ENCODE measurements at places on chromosomes 1 and 21. TPM values are rescaled to one million over a fixed set of nuclear protein-coding genes. Genes with fewer than 3 reads are reported as not detected.
A peak's percentile ranks its signal among the peaks of the same experiment; 100 is the strongest.

DNA sequence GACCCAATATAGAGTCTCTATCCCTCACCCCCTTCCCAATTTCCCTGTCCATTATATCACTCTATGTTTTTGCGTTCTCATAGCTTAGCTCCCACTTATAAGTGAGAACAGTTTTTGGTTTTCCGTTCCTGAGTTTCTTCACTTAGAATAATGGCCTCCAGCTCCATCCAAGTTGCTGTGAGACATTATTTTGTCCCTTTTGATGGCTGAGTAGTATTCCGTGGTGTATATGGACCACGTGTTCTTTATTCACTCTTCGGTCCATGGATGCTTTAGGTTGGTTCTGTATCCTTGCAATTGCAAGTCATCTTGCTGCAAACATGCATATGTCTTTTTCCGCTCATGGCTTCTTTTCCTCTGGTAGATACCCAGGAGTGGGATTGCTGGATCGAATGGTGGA lies 54.3 kb downstream of the AGPAT3 start:
- H3K4me3 ChIP-seq, result no peak overlapping the region
- DNase-seq, result no peak
- H3K36me3 ChIP-seq, result no peaks in the 10 kb centered on the region
- no peaks in the 10 kb centered on the region for H3K27me3 ChIP-seq

DNA sequence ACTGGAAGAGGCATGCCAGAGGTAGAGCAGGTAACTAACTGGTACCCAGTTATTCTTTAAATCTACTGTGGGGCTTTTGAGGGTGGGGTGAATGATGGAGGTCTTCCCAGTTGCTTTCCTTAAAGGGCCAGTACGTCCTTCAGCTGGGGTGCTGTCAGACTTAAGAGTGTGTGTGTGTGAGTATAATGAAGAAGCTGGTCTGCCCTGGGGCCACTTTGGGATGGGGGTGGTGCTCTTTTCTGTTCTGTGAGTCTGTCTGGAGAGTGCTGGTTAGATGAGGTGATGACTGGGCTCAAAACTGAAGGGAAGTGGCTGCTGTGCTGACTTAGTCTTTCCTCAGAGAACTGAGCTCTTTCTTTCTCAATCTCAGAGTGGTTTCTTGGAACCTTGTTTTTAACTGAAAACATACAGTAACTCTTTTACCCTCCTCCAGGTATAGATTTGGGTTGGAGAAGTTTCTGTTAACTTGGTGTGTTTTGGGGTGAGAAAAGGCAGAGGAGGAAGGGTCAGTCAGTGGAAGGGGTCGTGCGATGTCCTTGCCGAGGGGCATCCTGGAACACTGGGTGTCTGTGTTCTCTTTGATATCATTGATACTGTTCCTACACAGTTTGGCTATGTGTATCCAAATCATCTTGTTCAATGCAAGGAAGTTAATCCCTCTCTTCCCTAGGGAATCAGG lies 746 bp downstream of the MACF1 start:
- H3K27me3 ChIP-seq, result no peaks in the 10 kb centered on the region
- peak overlapping the region; percentile 83 for H3K27ac ChIP-seq
- H3K4me3 ChIP-seq, result peak overlapping the region; percentile 41
- DNase-seq, result no peak
- no peaks in the 10 kb centered on the region for H3K36me3 ChIP-seq
- H3K4me1 ChIP-seq, result peaks cover 14% of the 10 kb centered on the region

The SH2D2A gene
- total RNA-seq, result 5.5 TPM

GRCh38 chr1:89890085-89890752 lies 69.4 kb downstream of the LRRC8D start:
- no peaks in the 10 kb centered on the region for H3K36me3 ChIP-seq
- H3K27me3 ChIP-seq, result no peaks in the 10 kb centered on the region
- no peak overlapping the region for H3K27ac ChIP-seq
- DNase-seq, result no peak

DNA sequence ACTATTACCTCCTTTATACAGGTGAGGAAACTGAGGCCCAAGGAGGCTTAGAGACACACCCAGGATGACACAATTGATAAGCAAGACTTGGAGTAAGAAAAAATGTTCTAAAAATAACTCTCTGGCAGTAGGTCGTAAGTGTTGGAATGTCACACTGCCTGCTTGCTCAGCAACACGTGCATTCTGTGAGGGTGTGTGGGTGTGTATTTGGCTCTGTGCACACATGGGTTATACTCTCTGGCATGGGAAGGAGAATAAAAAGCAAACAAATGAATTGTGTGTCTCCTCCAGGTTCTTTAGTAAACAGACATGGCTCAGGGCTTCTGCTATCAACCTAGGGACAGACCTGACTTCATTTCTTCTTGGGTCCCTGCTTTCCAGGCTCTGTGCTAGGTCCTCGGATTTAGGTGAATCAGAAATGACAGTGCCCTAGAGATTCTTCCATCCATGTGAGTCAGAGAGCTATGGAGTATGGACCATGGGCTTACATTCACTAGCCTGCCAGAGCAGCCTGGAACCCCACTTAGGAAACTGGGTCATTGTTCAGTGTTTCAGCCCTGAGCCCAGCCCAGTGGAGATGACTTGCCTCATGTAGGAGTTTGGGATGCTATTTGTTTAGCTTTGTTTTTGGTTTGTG lies 72.4 kb downstream of the ELAVL4 start:
- no peak overlapping the region for H3K27ac ChIP-seq
- H3K27me3 ChIP-seq, result no peaks in the 10 kb centered on the region
- H3K4me3 ChIP-seq, result no peak overlapping the region

DNA sequence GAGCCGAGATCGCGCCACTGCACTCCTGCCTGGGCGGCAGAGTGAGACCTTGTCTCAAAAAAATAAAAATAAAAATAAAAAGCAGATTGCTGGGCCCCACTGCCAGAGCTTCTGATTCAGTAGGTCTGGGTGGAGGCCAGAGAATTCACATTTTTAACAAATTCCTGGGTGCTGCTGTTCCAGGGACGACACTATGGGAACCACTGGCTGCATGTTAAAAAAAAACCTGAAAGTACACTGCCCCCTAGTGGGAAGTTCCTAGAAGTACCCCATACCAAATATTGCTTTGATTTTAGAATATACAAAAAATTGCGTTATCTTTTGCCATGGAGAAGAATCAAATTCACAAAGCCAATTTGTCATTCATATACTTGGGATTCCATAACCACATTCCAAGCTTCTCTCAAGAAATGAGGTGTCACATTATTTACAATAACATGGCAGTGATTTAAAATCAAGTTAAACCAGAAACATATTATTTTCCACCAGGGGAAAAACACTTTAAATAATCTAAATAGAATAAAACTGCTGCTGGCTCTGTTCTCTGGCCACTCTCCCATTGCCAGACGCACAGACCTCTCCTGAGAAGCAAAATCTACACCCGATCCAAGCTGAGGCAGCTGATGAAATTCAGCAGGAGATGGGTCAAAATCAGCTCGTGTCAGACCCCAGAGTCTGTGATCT lies 27.4 kb downstream of the SYF2 start:
- H3K36me3 ChIP-seq, result no peaks in the 10 kb centered on the region
- peaks cover 2% of the 10 kb centered on the region for H3K4me1 ChIP-seq
- no peak overlapping the region for H3K27ac ChIP-seq
- H3K27me3 ChIP-seq, result no peaks in the 10 kb centered on the region

GRCh38 chr1:199356561-199356960 lies 670.9 kb upstream of the NR5A2 start:
- DNase-seq, result no peak
- no peaks in the 10 kb centered on the region for H3K27me3 ChIP-seq
- no peak overlapping the region for H3K4me3 ChIP-seq
- no peak overlapping the region for H3K27ac ChIP-seq

The SH2D1B gene
- not detected for total RNA-seq

The SELENBP1 gene
- total RNA-seq, result 29.6 TPM

- H3K4me1 ChIP-seq, result no peaks in the 10 kb centered on the region
- H3K27ac ChIP-seq, result no peak overlapping the region
- no peak for DNase-seq
- H3K36me3 ChIP-seq, result peaks cover 48% of the 10 kb centered on the region
- no peaks in the 10 kb centered on the region for H3K27me3 ChIP-seq
Measured at GRCh38 chr1:32303997-32304622, 12.2 kb downstream of the HDAC1 start.

DNA sequence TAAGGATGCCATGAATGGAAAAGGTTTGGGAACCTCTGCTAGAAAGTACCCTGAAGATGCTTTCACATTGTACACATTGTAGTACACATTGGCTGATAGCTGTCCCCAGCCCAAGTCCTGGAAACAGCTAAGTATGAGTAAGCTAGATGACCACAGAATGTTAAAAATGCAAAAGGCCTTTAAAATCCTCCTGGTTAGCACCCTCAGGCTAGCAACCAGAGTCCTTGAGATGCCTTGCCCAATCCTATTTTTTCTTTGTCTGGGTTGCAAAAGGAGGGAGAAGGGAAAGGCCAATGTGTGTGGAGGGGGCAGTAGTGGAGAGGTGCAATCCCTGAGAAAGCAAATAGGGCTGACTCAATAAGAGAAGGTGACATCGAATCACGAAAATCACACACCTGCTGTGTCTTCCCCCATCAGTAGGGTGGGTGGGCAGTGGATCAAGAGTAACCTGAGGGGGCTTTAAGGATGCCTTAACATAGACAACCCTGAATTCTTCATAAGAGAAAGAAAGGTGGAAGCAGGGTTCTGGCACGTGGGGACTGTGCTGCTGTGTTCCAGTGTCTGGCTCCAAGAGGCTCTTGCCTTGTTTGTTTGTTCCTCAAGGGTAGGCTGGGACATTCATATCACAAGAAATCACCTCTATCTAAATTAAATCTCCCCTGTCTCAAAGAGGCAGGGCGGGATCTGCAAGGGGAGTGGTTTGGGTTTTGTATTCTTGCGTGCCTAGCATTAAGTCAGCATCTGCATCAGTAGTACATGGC lies 266.2 kb upstream of the PLXNA2 start:
- DNase-seq, result no peak
- H3K4me1 ChIP-seq, result peaks cover 6% of the 10 kb centered on the region
- no peaks in the 10 kb centered on the region for H3K27me3 ChIP-seq
- H3K4me3 ChIP-seq, result no peak overlapping the region
- H3K36me3 ChIP-seq, result no peaks in the 10 kb centered on the region

- peaks cover 6% of the 10 kb centered on the region for H3K36me3 ChIP-seq
- no peaks in the 10 kb centered on the region for H3K4me1 ChIP-seq
- DNase-seq, result peak; percentile 61
- H3K27me3 ChIP-seq, result peaks cover 50% of the 10 kb centered on the region
Measured at GRCh38 chr1:2526824-2527555, 594 bp upstream of the PANK4 start.

The ITLN2 gene
- 15.8 TPM for total RNA-seq

The OR4F16 gene
- not detected for total RNA-seq

The NGF gene
- total RNA-seq, result 0.26 TPM

DNA sequence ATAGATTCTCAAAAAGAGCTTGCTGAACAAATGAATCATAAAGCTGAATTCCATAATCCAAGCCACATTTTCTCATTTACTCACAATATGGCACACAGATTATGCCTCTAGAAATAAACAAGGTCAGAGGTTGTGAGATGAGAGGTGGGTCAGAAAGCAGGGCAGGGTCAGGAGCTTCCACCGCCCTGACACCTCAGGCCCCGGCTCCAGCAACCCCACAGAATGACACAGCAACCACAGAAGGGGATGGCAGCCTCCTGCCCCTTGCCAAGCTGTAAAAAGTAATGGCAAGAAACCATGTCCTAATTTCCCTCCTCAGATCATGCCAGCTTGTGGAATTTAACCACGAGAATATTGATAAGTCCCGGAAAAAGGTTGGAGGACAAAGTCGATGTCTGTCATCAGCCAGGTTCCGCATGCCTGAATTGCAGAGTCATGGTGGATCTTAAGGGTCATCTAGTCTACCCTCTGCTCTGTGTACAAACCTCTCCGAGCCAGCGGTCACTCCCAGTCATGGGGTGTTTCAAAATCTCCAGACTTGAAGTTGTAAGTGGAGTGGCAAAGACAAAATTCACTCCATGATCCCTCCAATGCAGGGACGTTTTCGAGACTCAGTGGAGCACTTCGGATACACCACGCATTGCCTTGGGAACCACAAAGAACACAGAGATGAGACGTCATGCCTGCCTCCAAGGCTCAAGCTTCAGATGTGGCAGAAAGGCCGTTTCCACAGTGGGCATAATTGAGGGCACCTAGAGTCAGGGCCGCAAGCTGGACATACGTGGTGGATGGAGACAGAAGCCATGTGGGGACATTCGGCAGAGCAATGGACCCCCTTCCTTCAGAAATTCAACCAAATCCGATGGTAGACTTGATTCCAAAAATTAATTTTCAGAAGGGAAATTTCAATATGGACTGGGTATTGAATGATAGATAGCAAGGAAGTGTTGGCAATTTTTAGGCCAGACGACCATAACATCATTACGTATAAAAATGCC lies 254.0 kb downstream of the TOMM20 start:
- H3K36me3 ChIP-seq, result no peaks in the 10 kb centered on the region
- no peak overlapping the region for H3K27ac ChIP-seq
- no peaks in the 10 kb centered on the region for H3K27me3 ChIP-seq

DNA sequence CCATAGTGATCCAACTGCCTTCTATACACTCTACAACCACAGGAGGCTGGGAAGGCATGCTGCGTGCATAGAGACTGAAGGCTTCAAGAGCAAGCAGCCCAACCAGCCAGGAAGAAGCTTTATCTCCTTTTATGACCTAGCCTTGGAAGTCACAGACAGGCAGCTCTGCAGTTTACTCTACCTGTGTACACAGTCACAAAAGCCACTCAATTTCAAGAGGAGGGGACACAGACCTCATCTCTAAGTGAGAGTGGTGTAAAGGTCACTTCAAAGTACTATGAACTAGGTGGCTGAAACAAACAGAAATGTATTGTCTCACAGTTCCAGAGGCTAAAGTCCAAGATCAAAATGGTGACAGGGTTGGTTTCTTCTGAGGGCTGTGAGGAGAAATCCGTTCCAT lies 69.6 kb upstream of the GJB5 start:
- no peaks in the 10 kb centered on the region for H3K4me1 ChIP-seq
- H3K36me3 ChIP-seq, result no peaks in the 10 kb centered on the region
- no peak overlapping the region for H3K4me3 ChIP-seq
- H3K27me3 ChIP-seq, result no peaks in the 10 kb centered on the region

GRCh38 chr1:205441318-205441633 lies 14.6 kb downstream of the BLACAT1 start:
- H3K4me3 ChIP-seq, result no peak overlapping the region
- DNase-seq, result no peak
- no peaks in the 10 kb centered on the region for H3K27me3 ChIP-seq
- peak overlapping the region; percentile 63 for H3K27ac ChIP-seq
- H3K4me1 ChIP-seq, result peaks cover 36% of the 10 kb centered on the region

DNA sequence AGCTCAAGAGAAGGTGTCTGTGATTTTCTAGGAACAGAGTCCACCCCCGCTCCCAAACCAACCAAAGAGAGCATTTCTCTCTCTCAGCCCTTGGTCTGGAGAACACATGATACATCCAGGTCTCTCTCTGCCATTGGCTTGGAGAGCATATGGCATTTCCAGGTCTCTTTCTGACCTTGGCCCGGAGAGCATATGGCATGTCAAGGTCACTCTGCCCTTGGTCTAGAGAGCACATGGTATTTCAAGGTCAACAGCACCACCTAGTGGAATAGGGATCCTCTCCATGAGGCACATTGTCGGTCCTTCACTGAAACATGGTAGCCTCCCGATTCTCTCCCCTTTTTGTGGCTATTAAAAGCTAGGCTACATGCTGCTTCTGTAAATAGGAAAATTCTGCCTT lies 437.7 kb upstream of the OLFM3 start:
- H3K4me1 ChIP-seq, result peaks cover 6% of the 10 kb centered on the region
- H3K27ac ChIP-seq, result no peak overlapping the region
- no peaks in the 10 kb centered on the region for H3K36me3 ChIP-seq
- peak; percentile 75 for DNase-seq

Data from endodermal cell (in vitro differentiated cells).